ENCODE measurements at places on chromosomes 12 and 14.

DNA sequence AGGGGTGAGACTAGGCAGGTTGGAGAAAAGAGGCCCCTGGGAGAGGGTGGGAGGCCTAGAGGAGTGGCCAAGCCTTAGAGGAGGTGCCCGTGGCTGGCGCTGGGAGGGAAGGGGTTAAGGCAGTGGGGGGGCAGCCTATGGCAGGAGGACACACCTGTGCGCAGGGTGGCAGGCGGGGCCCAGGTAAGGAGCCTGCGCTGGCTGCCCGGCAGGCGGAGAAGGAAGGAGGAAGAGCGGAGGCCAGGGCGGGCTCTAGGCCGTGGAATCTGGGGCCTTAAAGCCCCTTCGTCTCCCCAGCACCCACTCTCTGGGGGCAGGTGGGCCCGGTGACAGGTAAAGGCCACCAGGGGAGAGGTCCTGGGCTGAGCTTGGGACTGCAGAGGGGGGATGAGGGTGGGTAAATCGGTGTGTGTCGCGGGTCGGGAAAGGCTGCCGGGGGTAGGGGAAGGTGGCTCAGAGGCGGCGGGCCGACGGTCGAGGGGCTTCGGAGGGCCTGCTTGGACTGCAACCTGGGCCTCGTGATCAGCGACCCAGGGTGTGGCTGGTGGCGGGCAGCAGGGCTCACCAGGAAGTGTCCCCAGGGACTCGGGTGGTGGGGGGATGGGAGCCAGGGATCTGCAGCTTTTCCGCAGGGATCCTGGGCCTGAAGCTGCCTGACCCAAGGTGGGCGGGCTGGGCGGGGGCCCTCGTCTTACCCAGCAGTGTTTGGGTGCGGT, 7.3 kb downstream of the PHB2 start:
- no peak for DNase-seq

DNA sequence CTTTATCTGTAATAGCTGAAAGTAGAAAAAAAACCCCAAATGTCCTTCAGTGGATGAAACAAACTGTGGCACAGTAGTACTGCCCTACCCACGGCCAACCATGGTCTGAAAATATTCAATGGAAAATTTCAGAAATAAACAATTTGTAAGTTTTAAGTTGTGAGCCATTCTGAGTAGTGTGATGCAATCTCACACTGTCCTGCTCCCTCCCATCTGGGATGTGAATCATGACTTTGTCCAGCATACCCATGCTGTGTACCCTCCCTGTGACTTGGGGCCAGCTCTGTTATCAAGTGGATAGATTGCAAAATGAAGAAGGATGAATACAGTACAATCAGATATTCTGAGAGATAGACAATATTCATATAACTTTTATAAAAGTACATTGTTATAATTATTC, 106.2 kb downstream of the SMOC1 start:
- DNase-seq: no peak

DNA sequence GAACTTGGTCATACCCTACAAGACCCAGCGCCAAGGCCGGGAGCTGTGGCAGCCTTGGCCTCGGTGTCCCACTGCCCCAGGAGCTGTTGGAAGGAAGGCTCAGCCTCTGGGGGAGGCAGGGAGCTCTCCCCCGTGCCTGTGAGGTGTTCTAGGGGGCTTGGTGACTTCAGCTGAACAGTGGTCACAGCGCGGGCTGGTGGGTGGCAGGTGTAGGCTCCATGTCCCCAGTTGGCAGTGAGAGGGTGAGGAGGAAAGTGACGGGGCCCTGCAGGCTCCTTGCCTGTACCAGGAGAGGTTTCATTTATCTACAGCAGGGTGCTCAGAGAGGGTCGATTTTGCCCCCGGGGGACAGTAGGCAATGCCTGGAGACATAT, 47.5 kb downstream of the DLK1 start:
- DNase-seq: no peak

- peak; percentile 53 for DNase-seq
These were observed 520 bp upstream of the MON2 start for GRCh38 chr12:62466018-62466593.

- no peak for DNase-seq
These were observed 147.4 kb downstream of the RASSF9 start for GRCh38 chr12:85688837-85689236.

DNA sequence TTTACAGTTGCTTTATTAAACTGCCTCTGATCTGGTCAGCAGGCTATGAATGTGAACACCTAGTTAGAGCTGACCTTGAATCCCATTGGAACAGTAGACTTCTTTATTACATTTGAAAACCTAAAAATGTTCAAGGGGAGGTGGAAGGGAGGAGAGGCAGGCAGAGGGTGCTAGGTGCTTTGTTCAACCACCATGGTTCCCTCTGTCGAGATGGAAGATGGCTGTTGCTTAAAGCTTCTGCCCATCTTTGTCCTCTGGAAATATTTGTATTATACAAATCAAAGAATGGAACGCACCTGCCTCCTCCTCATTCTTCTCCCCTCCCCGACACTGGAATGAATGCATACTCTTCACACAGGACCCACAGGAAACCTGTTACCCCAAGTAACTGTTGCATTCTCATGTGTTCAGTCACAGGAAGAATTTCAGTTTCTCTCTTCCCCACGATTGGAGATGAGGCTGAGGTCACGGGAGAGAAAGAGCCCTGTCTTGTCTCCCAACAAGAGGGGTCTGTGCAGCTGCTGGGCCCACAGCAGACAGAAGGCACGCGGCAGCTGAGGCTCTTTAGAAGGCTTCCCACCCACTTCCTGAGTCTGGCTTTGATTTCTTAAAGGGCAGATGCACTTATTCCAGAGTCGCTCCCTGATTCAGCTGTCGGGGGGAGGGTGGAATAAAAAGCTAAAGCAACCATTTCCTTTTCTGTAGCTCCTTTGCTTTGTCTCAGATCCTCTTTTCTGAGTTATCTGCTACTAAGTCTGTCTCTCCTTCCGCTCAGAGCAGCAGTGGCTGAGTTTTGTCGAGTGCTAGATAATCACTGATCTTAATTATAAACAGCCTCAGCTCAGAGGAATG, 217.9 kb upstream of the BTG1 start:
- DNase-seq: no peak

- no peak for DNase-seq
These were observed 93.0 kb downstream of the GTF2A1 start for GRCh38 chr14:81127785-81128184.

- no peak for DNase-seq
These were observed 133.3 kb upstream of the LMNTD1 start for GRCh38 chr12:25686351-25686750.

- no peak for DNase-seq
These were observed 583.4 kb downstream of the VRK1 start for GRCh38 chr14:97380539-97380941.

DNA sequence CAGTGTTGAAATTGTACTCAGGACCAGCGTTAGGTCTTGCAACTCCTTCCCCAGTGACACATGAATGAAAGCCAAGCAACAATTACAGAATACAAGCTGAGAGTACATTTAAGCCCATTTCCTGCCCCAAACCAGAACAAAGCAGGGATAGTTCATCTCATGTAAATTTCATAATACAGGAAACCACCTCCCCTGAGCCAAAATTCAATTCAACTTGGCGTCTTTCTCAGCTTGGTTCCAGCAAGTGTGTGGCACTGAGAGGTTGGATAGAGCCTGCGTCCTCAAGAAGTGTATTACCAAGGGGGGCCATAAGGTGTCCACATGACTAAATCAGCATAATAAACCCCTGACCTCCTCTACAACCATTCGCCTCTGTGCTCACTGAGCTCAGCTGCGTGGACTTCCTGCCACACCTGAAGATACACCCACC, 278.9 kb upstream of the CRY1 start:
- DNase-seq: no peak

GRCh38 chr14:34111953-34112352, 161.1 kb upstream of the EGLN3 start:
- no peak for DNase-seq

DNA sequence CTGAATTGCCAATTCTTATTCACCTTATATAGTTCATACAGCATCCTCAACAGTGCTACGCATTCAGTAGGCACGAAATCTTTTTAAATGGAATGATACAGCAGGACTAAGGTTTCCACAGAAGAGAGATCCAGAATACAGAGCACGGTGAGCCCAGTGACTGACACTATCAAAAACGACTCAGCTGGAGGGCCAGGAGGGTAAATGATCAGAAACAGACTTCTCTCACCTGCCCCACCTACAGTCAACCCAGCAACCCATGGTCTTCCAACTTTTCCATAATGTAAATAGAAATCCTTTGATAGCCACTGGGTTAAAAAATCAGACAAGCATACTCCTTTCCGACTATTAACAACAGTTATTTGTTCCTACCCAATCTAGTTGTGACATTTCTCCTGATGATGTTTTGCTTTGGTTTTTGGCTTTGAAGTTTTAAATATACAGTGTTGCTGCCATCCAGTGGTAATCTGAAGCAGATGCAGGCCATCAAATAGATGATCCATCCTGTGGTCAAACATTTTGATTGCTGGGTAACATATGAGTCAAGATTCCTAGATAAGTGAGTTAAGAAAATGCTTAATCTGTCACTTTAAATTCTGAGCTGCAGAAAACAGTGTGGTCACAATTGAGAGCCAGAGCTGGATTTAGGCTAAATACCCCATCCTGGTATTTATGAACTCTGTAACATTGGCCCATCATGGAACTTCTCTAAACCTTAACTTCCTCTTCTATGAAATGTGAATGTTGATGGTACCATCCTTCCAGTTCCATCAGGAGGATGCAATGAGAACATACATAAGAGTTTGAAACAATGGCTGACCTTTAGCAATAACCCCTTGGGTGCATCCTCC, 42.0 kb downstream of the GPHB5 start:
- no peak for DNase-seq
